ENCODE measurements at places on chromosomes 13 and 19.
A peak's percentile ranks its signal among the peaks of the same experiment; 100 is the strongest.

GRCh38 chr13:50124536-50125303, 109.5 kb downstream of the KCNRG start:
- DNase-seq, result peak; percentile 99

- no peak for DNase-seq
Measured at GRCh38 chr13:104385404-104385803, 1319.2 kb upstream of the SLC10A2 start.

DNA sequence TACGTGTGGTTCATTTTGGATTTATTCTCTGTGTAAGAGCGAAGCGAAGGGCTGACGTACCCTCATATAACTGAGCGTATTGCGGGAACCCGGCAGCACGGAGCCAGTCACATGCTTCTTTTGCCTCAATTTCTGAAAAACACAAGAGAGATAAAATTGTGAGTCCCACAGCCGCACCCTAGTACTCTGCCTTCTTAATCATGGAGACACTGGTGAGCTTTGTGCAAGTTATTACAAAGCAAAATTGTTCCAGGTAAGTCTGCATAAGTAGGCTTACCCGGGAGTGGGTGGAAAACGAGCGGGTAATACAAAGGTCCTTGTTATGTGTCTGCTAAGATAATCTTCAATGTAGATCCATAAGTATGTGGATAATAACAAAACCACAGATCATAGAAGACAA, 118.1 kb downstream of the STARD13 start:
- DNase-seq, result no peak

DNA sequence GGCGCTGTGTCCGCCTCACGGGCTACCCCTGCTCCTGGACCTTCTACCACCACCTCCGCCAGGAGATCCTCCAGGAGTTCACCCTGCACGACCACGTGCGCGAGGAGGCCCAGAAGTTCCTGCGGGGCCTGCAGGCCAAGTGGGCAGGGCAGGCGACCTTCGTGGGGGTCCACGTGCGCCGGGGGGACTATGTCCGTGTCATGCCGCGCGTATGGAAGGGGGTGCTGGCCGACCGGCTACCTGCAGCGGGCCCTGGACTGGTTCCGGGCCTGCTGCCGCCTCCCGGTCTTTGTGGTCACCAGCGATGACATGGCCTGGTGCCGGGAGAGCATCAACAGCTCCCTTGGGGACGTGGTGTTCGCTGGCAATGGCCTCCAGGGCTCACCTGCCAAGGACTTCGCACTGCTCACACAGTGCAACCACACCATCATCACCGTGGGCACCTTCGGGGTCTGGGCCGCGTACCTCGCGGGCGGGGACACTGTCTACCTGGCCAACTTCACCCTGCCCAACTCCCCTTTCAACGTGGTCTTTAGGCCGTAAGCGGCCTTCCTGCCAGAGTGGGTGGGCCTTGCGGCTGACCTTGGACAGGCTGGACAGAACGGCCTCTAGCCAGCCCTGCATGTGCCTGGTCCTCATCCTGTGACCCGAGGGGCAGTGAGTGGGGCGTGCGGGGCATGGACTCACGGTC, 7.8 kb upstream of the NTN5 start:
- no peak for DNase-seq

- DNase-seq, result no peak
Measured at GRCh38 chr19:38544569-38545315, 73.0 kb downstream of the MAP4K1 start.

GRCh38 chr13:25571237-25571636, 199.5 kb downstream of the ATP8A2 start:
- no peak for DNase-seq

DNA sequence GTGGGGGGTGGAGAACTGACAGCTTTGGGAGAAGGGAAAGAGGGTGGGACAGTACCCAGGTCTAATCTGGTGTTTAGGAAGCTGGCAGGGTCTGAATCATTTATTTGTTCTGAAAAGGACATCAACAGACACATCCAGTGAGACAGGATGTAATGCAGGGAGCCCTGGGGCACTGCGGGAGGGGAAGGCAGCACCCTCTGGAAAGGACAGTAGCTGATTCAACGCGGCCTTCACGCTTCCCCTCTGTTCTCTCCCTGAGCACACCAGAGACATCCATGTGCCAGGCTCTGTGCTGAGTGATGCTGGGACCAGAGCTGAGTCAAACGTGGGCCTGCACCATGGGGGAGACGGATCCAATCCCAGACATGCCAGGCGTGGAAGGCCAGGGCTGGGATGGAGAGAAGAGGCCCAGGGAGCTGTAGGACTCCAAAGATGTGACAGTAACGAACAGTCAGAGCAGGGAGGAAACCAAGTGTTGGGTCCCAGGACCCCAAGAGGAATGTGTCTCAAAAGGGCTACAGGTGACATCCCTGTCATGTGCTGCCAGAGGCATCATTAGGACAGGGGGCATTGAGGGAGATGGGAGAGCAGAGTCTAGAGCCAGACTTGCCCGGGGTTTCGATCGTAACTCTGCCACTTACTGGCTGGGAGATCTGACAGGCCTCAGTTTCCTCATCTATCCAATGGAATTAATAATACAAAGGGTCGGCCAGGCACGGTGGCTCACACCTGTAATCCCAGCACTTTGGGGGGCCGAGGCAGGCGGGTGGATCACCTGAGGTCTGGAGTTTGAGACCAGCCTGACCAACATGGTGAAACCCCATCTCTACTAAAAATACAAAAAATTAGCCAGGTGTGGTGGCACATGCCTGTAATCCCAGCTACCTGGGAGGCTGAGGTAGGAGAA, 1.7 kb downstream of the ETFB start:
- DNase-seq, result no peak

GRCh38 chr19:40302224-40303011, 17.3 kb upstream of the AKT2 start:
- DNase-seq, result peak; percentile 14

- DNase-seq, result no peak
Measured at GRCh38 chr19:11100049-11100448, 10.8 kb downstream of the LDLR start.

- DNase-seq, result peak; percentile 99
Measured at GRCh38 chr19:48965040-48965805, at the start of gene FTL. TSS of gene FTL (plus strand) at chr19:48965309. CDS start at chr19:48965508, 199 bp downstream.

DNA sequence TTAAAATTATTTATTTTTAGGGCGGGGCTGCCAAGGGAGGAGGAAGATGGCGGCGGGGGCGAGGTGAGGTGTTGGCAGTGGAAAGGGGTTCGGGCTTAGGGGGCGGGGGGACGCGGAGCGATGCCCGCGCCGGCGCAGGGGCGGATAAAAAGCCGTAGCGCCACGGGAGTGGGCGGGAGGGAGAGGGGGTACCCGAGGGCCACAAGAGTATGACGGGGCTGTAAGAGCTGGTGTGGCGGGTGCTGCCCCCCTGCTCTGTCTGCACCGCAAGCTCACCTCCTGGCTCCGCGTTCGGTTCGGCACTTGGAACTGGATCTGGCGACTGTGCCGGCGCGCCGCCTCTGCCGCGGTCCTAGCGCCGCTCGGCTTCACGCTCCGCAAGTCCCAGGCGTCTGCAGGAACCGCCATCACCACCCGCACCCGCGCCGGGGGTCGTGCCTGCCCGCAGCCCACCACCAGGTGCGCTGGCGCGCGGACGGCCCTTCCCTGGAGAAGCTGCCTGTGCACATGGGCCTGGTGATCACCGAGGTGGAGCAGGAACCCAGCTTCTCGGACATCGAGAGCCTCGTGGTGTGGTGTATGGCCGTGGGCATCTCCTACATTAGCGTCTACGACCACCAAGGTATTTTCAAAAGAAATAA, 265.2 kb upstream of the SGCG start:
- DNase-seq, result no peak

- no peak for DNase-seq
Measured at GRCh38 chr19:6073858-6074708, 36.2 kb downstream of the RFX2 start.

- DNase-seq, result no peak
Measured at GRCh38 chr13:51524829-51525566, 59.3 kb upstream of the WDFY2 start.

DNA sequence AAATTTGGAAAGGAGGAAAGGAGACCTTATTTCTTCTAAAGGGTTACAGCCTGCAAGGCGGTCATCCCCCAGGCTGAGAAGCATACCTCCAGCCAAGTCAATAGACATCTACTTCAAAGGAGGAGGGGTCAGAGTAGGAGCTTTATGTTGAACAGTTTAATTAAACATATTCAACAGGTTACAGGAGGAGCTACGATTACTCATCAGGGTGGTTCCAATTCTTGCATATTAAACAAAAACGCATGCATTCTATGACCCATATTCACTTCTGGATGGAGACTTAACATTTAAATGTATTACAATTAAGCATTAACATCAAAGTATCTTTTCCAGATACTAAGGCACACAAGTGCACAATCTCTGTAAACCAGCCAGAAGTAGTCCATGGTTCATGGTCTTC, 1955.0 kb downstream of the PCDH9 start:
- DNase-seq, result no peak

DNA sequence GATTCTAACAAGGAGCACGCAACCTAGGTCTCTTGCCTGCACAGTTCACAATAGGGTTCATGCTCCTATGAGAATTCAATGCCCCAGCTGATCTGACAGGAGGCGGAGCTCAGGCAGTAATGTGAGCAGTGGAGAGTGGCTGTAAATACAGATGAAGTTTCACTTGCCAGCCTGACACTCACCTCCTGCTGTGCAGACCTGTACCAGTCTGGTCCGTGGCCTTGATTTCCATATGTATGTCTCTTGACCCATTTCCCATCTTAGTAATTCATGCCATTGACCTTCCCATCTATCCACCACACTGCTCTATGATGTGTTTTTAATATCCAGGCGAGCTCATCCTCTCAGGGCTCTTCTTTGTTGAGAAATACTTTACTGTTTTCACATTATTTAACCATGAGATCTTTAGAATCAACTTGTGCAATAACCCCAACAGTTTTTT, 95.2 kb downstream of the LRCH1 start:
- peak; percentile 79 for DNase-seq

- no peak for DNase-seq
Measured at GRCh38 chr13:73492811-73493210, 434.0 kb downstream of the KLF5 start.

- DNase-seq, result no peak
Measured at GRCh38 chr13:99301913-99302636, 5.1 kb downstream of the GPR183 start.

DNA sequence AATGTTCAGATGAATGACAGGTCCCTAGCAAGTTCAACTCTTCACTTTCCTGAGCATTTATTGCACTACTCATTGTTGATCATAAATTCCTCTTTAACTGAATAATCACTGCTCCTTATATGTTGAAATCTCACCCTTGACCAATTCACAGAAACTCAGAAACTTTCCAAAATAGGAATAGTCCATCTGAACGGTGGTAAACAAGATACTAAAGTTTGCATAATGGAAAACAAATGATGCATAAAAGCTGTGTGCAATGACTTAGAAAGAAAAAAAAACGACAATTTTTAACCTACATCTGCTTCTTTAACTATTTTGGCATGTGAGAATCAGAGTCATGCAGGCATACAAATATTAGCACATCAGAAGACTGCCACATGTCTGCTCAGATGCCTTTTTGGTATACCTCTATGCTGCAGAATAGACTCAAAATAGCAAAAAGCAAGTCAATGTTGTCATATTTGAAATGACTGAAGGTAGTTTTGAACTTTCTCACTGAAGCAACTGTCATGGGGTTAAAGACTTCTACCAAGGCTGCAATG, 34.8 kb downstream of the SLC10A2 start:
- no peak for DNase-seq

DNA sequence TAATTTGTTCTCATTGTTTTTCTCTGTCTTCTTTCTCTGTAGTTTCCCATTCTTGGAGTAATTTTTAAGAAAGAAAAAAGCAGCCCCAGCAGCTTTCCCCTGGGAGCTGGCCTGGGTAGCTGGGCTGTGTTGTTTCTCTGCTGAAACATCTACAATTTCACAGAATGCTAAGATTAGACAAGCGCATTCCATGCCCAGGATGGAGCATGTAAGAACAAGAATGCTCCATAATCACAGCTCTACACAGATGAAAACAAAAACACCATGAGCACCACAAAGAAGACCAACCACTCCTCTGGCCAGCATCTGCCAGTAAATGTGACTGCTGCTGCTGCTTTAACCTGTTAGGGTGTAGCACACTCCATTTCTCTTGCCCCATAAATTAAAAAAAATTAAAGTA, 239.2 kb upstream of the SLITRK1 start:
- no peak for DNase-seq

GRCh38 chr13:62130062-62130970, 714.7 kb upstream of the PCDH20 start:
- DNase-seq, result no peak

DNA sequence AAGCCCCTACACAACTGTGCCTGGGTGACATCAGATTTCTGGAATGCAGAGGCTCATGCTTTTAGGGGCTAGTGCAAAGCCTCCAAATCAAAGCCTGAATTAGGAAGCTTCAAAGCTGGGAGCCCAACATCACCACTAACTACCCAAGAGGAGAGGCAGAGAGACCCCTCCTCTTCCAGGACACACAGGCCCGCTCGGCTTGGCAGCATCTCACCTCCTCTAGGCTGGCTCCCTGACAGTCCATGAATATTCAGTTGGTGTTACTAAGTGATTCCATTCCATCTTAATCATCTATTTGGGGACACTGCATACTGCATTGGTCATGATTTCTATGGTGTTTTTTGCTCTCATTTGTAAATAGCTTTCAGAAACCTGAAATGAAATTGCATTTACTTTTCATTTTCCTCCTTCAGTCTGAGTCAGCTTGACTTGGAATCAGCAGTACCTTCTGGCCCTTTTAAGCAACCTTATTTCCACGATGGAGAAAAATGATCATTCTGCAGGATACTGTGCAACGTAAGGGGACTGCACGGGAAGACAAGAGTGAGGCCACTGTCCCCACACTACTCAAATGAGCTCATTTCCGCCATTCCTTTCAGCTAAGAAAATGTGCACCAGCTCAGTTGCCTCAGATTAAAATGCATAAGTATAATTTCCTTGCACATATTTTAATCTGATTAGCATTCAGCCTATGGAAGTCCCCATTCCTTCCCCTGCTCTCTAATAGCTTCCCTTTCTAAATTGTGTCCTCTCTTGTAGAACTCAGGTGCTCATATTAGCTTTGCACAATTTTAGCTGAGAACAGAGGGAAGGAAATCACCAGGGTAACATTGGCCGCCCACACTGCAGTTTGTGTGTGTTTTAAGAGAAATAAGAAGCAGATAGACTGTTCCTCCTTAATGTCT, 219.9 kb downstream of the RFC3 start:
- DNase-seq, result no peak

DNA sequence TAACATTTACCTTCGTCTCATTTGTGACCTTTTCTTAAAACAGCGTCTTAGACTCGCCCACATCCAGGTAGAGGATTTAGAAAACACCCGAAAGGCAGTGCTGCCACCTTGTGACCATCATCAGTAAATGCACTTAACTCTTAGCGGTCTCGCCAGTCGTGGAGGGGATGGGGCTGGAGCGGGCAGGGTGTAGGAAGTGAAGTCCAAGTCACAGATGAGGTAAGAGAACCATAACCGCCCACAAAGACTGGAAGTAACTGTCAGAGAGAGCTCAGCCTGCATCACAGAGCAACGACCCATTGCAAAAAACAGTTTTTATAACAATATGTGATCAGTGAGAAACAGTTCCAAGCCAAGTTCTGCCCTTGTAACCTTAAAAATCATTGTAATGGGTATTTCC, 10.7 kb upstream of the CEACAM3 start:
- DNase-seq, result peak; percentile 84

Data from spleen (tissue), 13 donors.